ENCODE measurements at places on chromosomes 3 and 15.

- H3K27me3 ChIP-seq: no peaks in the 10 kb centered on the region
- no peaks in the 10 kb centered on the region for H3K4me1 ChIP-seq
Observed at GRCh38 chr3:105166893-105167292, 199.8 kb upstream of the ALCAM start.

GRCh38 chr3:159824333-159824732 lies 164.3 kb upstream of the IL12A start:
- peak overlapping the region; percentile 83 for H3K27ac ChIP-seq
- no peak overlapping the region for H3K4me3 ChIP-seq
- peaks cover 54% of the 10 kb centered on the region for H3K4me1 ChIP-seq

DNA sequence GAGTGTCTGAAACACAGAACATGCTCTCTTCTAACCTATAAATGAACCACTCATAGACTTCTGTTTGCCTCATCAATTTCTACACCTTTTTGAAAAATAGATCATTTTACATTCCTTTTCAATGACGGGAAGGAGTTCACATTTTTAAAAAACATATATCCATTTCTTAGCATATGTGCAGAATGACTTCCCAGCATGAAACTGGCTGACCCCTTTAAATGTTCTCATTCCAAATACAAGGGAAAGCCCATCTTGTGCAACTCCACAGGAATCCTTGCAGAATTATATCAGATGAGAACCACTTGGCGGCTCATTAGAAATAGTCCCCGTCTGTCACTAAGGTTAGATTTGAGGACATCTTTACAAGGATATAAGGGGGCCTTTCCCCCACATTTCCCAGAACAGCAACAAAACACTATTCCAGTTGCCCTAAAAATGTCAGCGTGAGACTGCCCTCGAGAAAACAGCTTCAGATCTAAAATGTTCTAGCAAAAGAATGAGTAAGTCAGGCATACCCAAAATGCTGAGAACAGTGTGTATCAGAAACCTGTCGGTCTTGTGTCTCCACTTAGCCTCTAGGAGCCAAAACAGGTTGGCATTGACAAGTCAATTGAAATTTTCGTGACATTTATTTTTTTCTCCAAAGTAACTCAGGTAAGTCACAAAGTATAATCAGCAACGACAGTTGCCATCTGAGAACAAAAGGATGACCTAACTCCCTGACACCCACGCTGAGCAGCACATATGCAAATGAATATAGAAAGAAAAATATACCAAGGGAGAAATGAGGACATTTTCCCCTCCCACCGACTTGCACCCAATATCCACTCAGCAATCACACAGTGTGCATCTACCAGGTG lies 63.1 kb downstream of the FOXP1 start:
- no peak for DNase-seq
- H3K4me1 ChIP-seq: peaks cover 68% of the 10 kb centered on the region
- H3K36me3 ChIP-seq: no peaks in the 10 kb centered on the region
- no peak overlapping the region for H3K4me3 ChIP-seq

GRCh38 chr3:29100292-29100691 lies 180.6 kb upstream of the RBMS3 start:
- H3K4me3 ChIP-seq: no peak overlapping the region
- DNase-seq: no peak
- peaks cover 5% of the 10 kb centered on the region for H3K4me1 ChIP-seq
- H3K36me3 ChIP-seq: peaks cover 7% of the 10 kb centered on the region
- H3K27me3 ChIP-seq: no peaks in the 10 kb centered on the region
- H3K27ac ChIP-seq: no peak overlapping the region

DNA sequence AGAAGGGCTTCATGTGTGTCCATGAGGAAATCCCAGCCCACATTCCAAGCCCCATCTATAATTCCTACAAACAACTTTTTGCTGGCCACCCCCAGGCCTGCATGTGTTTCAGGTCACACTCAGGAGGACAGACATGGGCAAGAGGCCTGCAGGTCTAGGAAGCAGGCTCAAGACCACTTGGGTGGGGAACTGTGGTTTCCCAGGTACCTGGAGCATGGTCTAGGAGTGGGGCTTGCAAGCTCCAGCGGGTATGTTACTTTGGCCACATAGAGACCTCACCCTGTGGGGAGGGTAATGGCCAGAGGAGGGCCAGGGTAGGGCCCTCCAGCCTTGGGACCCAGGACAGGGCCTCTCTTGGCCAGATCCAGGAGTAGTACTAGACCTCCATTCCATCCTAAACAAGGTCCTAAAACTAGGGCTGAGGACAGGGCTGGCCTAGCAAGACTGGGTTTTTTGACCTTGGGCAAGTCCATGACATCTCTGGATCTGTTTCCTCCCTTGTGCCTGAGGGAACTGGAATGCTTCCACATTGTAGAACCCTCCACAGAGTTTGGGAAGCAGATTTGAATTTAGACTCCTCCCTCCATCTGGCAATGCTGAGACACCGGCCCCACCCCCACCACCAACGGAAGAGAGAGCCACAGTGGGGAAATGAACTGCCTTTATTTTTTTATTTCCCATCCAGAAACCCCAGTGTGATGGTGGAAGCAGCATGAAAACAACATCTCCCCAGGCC lies 22.3 kb downstream of the EAF1 start:
- DNase-seq: no peak
- no peak overlapping the region for H3K27ac ChIP-seq
- H3K27me3 ChIP-seq: no peaks in the 10 kb centered on the region
- no peak overlapping the region for H3K4me3 ChIP-seq
- H3K4me1 ChIP-seq: no peaks in the 10 kb centered on the region

DNA sequence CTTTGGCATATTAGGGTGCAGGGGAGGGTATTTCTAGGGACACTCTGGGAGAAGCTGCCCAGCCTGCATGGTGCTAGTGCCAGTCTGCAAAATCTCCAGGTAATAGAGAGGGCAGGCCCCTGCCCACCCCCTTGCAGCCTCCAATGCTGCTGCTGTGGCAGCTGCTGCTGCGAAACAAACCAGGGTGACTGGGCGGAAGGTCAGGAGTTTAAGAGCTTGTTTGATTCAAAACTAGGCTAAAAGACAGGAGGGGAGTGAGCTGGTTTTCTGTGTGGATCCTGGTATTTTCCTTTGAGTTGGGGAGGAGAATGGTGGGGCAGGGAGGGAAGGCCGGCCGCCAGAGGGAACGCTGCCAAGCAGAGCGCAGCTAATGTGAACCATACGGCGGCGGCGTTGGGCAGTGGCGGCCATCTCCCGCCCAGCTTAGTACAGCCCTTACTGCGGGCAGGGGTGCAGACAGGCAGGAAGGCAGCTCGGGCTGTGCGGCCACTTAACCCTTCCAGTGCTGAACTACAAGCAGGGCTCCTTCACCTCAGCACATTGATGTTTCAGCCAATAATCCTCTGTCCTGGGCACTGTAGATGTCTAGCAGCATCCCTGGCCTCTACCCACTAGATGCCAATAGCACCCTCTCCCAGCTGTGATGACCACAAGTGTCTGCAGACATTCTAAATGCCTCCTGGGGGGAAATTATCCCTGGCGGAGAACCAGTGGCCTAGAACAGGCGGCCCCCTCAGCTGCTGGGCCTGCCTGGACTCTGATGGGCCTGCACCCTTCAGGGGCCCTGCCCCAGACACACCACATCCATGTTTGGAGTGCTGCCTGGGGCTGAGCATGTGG lies 125.7 kb downstream of the EEFSEC start:
- DNase-seq: peak; percentile 79
- H3K27ac ChIP-seq: peak overlapping the region; percentile 56
- no peaks in the 10 kb centered on the region for H3K36me3 ChIP-seq
- H3K4me3 ChIP-seq: no peak overlapping the region

DNA sequence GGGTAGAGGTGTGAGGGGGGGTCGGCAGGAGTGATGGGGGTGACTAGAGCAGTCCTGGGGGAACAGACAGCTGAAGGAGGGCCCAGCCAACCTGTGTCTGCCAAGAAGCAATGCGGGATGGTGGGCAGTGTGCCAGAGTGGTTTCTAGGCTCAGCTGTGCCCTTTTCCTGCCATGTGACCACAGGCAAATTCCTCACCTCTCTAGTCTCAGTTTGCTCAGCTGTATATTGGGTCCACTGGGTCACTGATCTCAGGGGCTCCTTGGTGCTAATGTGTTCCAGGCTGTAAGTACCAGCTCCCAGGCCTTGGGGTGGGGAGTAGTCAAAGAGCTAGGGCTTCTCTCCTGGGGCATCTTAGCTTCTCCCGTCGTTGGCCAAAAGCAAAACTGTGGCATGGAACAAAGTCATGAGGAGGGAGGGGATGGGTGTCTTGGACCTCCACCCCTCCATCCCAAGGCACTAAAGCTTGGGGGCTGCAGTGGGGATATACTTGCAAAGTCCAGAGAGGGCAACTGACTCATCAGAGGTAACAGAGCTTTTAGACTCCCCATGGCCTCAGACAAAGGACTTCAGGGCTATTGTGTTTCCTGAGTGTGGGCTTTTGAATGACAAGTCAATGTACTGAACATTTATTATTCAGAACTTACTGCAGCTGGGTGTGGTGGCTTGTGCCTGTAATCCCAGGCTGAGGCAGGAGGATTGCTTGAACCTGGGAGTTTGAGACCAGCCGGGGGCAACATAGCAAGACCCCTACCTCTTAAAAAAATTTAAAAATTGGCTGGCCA lies 20.9 kb downstream of the SMAD6 start:
- H3K4me3 ChIP-seq: no peak overlapping the region
- no peak for DNase-seq
- peak overlapping the region; percentile 36 for H3K27ac ChIP-seq
- peaks cover 34% of the 10 kb centered on the region for H3K36me3 ChIP-seq

DNA sequence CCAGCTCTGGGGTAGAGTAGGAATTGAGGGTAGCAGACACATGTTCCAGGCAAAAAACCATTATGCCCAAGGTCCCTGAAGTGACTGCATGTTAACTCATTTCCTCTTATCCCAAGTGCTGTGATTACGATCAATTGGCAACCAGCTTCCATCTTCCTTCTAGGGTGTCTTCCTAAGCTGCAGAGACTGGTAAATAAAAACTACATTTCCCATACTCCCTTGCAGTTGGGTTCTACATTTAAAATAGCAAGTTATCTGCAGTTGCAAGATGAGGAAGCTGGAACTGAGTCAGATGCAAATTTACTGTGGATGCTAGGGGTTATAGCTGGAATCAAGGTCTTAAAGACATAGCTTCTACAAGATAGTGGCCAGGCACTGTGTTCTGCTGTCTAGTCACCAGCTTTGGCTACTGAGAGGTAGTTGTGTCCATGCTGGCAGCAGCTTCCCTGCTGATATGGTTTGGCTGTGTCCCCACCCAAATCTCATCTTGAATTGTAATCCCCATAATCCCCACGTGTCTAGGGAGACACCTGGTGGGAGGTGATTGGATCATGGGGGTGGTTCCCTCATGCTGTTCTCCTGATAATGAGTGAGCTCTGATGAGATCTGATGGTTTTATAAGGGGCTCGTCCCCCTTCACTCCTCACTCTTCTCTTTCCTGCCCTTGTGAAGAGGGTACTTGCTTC lies 51.3 kb upstream of the FBN1 start:
- no peak overlapping the region for H3K27ac ChIP-seq
- no peaks in the 10 kb centered on the region for H3K27me3 ChIP-seq
- H3K4me1 ChIP-seq: no peaks in the 10 kb centered on the region
- H3K4me3 ChIP-seq: no peak overlapping the region

DNA sequence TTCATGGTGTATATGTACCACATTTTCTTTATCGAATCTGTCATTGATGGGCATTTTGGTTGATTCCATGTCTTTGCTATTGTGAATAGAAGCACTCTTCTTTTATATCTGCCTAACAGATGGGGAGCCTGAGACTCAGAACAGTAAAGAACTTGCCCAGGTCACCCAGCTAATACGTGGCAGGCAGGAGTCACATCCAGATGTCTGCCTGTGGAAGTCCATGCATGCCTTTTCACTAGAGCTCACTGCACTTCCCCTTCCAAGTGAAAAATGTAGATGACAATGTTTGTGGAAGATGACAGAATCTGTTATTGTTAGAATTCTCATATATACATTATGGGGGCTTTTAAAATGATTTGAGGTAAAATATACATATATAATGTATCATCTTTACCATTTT lies 165.0 kb downstream of the PDZRN3 start:
- H3K4me1 ChIP-seq: peaks cover 17% of the 10 kb centered on the region
- H3K36me3 ChIP-seq: peaks cover 6% of the 10 kb centered on the region
- H3K4me3 ChIP-seq: no peak overlapping the region
- DNase-seq: no peak

DNA sequence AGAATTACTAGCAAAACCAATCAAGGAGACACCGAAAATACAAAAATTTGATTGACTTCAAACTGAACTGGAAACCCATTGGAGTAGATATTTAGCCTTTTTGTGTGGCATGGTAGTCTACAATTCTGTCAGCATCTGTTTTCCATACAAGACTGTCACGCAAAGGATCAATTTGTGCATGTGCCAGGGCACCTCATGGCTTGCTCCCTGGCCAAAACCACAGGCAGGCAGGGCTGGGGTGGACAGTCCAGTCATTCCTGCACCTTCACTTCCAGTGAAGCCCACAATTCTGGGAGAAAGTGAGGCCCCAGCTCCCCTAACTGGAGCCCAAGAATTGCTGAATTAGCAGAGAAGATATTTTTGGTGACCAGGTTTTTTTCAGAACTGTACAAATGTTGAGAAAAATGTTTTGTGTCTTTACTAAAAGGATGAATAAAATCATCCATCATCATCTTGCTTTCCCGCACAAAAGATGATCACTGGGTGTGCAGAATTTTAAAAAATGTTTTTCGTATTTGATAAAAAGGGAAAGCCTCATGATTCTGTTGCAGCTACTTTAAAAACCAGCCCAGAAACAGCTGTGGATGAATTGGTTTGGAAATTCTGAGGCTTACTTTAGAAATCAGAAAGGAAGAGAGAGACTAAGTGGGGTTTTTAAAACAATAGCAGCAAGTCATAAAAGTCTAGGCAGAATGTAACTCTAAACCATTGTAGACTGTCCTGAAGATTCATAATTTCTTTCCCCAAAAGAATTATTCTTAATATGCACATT lies 86.4 kb downstream of the PCCB start:
- H3K36me3 ChIP-seq: peaks cover 49% of the 10 kb centered on the region
- no peaks in the 10 kb centered on the region for H3K27me3 ChIP-seq
- H3K4me3 ChIP-seq: no peak overlapping the region
- H3K4me1 ChIP-seq: no peaks in the 10 kb centered on the region
- no peak for DNase-seq
- H3K27ac ChIP-seq: peak overlapping the region; percentile 39

GRCh38 chr3:181698263-181698954 lies 13.3 kb upstream of the SOX2 start:
- no peak overlapping the region for H3K4me3 ChIP-seq
- peaks cover 6% of the 10 kb centered on the region for H3K4me1 ChIP-seq
- H3K27me3 ChIP-seq: peaks cover 73% of the 10 kb centered on the region
- DNase-seq: no peak

DNA sequence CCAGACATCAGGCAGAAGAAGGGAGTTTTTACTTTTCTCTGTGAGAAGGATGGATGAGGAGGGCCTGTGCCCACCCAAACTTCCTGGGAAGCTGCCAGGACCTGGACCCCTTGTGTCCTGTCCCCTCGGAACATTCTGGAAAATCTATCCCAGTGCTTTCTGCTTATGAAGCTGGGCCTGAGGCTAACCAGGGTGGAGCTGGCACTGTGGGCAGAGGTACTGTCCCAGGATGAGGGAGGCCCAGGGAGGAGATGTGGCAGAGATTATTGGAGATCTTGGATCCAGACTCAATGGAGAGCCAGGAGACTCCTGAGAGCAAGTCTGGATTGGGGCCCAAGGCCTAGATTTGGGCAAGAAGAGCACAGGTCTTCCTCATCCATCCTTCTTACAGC lies 44.4 kb downstream of the SPSB4 start:
- no peak overlapping the region for H3K27ac ChIP-seq
- DNase-seq: no peak
- peaks cover 1% of the 10 kb centered on the region for H3K36me3 ChIP-seq
- H3K4me3 ChIP-seq: no peak overlapping the region
- H3K4me1 ChIP-seq: peaks cover 17% of the 10 kb centered on the region

GRCh38 chr3:139421040-139421439 lies 31.6 kb upstream of the COPB2 start:
- H3K4me3 ChIP-seq: no peak overlapping the region
- DNase-seq: no peak
- H3K36me3 ChIP-seq: peaks cover 36% of the 10 kb centered on the region
- no peaks in the 10 kb centered on the region for H3K4me1 ChIP-seq
- H3K27ac ChIP-seq: no peak overlapping the region

All from mesothelial cell of epicardium (in vitro differentiated cells).